Cortex of kidney (tissue), 1 donor: ENCODE measurements at places on chromosomes 11 and 22.

- DNase-seq = no peak
Observed at GRCh38 chr22:42318967-42319366, 48.5 kb upstream of the TCF20 start.

- no peak for DNase-seq
Observed at GRCh38 chr11:23846902-23847422, 649.9 kb upstream of the LUZP2 start.

DNA sequence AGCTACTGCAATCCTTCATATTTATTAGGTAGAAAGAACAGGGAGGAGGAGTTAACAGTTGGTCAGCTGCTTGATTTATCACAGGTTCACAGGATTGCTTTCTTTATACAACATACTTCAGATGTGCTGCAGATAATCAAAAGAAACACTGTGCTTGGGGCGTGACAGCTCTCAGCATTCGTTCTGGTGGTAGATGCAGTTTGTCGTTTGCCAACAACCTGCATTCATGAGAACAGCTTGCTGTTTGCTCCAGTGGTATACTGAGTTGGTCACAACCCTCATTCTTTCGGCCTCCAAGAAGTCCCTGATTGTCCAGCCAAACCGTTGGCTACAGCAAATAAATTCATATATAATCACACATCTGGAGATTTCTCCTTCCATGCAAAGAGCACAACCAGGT is 120.5 kb downstream of the ZNF280B start:
- DNase-seq = no peak

DNA sequence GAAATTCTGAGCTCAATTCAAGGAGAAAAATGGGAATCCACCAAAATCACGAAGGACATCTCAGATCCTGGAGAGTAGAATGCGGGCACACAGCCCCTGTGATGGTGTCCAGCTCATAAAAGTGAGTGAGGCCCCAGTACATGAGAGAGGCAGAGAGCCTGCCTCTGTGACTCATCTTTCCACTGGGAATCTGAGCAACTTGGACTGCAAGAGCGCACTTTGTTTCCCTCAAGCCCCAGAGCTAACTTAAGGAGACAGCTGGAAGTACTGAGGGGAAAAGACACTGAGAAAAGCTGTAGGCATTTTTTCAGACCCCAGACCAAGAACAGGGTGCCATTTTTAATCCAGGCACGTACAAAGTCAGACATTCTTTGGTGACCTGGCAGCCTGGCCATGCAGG is 273.7 kb downstream of the C11orf87 start:
- DNase-seq = no peak

DNA sequence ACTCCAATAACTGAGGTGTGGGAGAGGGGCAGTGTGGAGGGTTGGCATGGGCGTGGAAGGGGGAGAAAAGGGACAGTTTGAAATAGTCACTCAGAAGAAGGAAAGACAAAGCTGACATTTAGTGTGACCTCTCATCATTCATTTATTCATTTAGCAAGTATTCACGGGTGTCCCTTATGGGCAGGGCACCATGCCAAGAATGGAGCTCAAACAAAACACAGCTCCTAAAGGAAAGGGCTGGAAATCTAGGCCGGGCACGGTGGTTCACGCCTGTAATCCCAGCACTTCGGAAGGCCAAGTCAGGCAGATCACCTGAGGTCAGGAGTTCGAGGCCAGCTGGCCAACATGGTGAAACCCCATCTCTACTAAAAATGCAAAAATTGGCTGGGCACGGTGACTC is 19.4 kb upstream of the DGKZ start:
- DNase-seq = no peak

DNA sequence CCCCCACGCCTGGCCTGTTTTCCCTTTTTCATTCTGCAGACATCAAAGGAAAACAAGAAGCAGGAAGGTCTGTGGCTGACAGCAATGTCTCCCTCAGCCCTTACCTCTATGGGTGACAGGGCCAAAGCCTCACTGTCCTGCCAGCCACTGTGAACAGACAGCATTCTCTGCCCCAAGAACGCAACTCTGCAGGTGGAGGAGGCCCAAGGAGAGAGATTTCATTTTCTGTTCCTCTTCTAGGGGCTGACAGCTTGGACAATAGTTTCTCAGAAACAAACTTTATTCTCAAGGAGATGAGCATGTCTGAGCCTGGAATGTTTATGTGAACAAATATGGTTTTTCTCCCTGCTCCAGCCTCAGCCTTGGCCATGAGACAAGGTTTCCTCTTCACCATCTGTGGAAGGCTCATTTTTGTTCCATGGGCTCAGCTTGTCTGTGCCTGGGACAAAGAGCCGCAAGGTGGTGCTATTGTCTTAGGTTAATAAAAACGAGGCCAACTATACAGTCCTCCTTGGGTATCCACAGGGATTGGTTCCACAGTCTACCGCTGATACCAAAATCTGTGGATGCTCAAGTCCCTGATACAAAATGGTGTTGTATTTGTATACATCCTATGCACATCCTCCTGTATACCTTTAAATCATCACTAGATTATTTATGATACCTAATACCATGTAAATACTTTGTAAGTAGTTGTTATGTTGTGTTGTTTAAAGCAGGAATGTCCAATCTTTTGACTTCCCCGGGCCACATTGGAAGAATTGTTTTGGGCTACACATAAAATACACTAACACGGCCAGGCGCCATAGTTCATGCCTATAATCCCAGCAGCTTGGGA is 5.8 kb downstream of the PIWIL3 start:
- DNase-seq = no peak
